Colonic mucosa (tissue), 4 donors: ENCODE measurements at places on chromosomes 3 and 15. TPM values are rescaled to one million over a fixed set of nuclear protein-coding genes. Genes with fewer than 3 reads are reported as not detected.

DNA sequence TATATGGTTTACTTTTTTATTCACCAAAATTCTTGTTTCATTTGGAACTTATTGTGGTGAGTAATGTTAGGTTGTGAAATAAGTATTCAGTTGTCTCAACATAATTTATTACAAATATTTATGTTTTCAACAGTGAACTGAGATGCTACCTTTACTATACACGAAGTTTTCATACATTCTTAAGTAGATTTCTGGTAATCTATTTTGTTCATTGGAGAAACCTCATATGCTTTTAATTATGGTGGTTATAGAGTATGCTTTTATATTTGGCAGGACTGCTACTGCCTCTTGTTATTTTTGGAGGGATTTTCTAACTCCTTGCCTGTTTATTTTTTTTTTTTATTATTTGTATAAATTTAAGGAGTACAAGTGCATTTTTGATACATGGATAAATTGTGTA, 253.1 kb downstream of the NLGN1 start:
- H3K27me3 ChIP-seq: no peaks in the 10 kb centered on the region
- no peak for DNase-seq
- no peaks in the 10 kb centered on the region for H3K36me3 ChIP-seq
- H3K4me1 ChIP-seq: no peaks in the 10 kb centered on the region

DNA sequence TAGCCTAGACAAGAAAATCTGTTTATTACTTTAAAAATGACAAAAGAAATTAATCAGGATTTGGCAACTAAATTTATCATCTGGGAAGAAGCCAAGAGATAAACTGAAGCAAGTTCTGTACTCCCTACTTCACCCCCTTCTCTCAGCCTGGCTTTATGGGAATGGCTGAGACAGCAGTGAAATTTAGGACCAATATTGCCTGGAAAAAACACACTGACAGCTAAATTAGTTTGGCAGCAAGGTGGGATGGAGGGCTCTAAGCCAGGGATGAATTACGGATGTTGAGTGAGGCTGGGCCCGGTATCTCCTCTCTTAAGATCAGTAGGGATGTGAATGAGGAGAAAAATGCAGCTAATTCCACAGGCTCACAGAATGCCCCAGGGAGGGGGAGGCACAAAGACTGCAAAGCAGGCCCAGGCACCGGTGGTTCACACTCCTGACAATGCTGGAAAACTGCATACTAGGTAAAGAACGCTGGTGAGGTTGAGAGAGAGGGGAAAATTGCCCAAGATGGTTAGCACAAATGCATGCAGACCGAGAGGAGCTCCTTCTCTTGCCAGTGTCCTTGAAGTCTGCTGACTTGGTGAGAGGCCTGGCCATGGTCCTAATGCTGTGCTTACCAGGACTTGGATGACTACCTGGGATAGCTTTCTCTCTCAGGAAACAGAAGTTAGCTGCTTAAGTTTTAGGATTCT, 89.0 kb downstream of the WDR76 start:
- no peaks in the 10 kb centered on the region for H3K36me3 ChIP-seq
- no peak overlapping the region for H3K4me3 ChIP-seq
- no peaks in the 10 kb centered on the region for H3K4me1 ChIP-seq
- no peak overlapping the region for H3K27ac ChIP-seq

- no peak overlapping the region for H3K4me3 ChIP-seq
- no peak overlapping the region for H3K27ac ChIP-seq
- DNase-seq: no peak
- no peaks in the 10 kb centered on the region for H3K4me1 ChIP-seq
These were observed 18.9 kb downstream of the IL1RAP start for GRCh38 chr3:190532731-190533203.

DNA sequence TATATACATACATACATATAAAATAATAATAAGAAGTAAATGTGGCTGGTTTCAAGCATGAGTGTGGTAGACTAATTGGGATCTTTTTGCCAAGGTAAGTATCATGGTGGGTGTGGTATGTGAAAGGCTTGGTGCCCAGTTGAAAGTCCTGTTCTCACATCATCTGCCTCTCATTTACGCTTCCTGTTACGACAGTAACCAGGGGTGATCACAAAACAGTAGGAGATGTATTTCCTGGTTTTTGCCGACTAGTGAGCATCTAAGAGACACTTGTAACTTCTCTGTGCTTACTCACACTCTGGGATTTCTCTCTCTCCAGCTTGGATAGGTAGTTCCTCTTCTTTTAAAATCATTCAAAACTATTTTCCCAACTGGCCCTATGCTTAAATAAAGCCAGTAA, 1028.3 kb upstream of the NR2F2 start:
- H3K27ac ChIP-seq: no peak overlapping the region
- DNase-seq: no peak
- no peak overlapping the region for H3K4me3 ChIP-seq
- H3K27me3 ChIP-seq: no peaks in the 10 kb centered on the region
- H3K36me3 ChIP-seq: no peaks in the 10 kb centered on the region

DNA sequence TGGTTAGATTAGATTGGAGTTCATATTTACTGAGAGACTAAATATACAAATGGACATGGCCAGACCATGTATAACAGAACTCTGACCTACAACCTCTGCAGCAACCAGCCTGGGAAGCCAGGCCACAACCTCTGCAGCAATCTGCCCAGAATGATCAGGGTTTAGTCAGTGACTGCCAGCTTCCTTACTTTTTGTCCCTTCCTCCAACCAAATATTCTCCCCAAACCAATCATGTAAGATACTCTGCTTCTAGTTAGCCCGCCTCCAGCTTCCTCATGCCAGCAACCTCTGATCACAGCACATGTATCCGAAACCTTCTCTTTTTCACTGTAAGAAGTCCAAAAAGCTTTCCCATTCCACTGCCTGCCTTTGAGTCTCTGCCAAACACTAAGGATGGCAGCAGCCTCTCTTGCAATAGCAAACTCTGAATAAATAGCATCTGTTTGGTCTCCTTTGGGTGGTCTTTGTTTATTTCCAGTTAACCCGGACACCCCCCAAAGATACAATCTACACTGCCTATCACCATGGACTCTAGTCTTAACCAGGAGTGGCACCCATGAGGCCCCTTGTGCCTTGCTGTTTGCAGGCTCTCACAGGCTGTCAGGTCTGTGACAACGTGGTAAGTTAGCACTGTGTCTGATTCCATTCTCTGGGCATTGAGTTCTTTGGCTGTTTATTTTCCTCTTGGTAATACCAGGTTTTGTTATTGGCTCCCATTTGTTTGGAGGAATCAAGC, 102.2 kb downstream of the ERC2 start:
- H3K4me3 ChIP-seq: no peak overlapping the region
- no peaks in the 10 kb centered on the region for H3K36me3 ChIP-seq
- no peaks in the 10 kb centered on the region for H3K4me1 ChIP-seq
- no peak for DNase-seq
- H3K27ac ChIP-seq: no peak overlapping the region
- no peaks in the 10 kb centered on the region for H3K27me3 ChIP-seq

GRCh38 chr15:70679919-70680231, 83.5 kb downstream of the UACA start:
- no peaks in the 10 kb centered on the region for H3K27me3 ChIP-seq
- H3K4me1 ChIP-seq: no peaks in the 10 kb centered on the region
- DNase-seq: no peak
- H3K27ac ChIP-seq: no peak overlapping the region
- no peak overlapping the region for H3K4me3 ChIP-seq

DNA sequence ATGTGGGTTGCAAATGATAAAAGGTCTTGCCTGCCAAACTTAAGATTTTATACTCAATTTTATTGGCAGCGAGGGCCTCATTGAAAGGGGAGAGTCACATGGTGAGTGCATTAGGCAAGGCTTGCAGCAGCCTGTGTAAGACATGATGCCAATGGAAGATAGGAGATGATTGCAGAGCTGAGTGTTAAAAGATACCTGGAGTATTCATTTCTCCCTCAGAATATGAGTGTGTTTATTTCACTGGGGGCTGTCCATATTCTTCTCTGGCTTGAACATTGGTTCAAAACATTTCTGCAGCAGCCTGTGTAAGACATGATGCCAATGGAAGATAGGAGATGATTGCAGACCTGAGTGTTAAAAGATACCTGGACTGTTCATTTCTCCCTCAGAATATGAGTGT, 165.2 kb upstream of the NUDT16 start:
- no peak overlapping the region for H3K27ac ChIP-seq
- H3K4me1 ChIP-seq: no peaks in the 10 kb centered on the region
- DNase-seq: no peak

PRR20G gene
- total RNA-seq: not detected

ESYT3 gene
- total RNA-seq: 0.89 TPM

IL20RB gene
- 0.96 TPM for total RNA-seq
